ENCODE measurements at places on chromosomes 13 and 19.

- DNase-seq: no peak
Measured at GRCh38 chr13:51550151-51550550, 34.1 kb upstream of the WDFY2 start.

DNA sequence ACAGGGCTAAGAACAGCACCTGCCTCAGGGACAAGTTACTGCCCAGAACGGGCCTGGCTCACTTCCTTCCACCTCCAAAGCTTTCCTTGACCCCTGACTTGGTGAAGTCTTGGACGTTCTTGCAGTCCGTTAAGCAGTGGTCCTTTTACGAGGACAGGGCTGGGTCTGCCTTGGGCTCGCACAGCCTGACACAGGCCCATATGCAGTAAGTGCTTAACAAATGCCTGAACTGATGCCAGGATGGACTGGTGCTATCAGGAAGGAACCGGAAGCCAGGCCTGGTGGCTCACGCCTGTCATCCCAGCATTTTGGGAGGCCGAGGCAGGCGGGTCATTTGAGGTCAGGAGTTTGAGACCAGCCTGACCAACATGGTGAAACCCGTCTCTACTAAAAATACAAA lies 1.8 kb upstream of the PLK5 start:
- DNase-seq: no peak

- DNase-seq: peak; percentile 2
Measured at GRCh38 chr13:45718063-45718462, 15.9 kb downstream of the CBY2 start.

- no peak for DNase-seq
Measured at GRCh38 chr19:56721714-56722113, 50.2 kb upstream of the ZNF835 start.

- DNase-seq: no peak
Measured at GRCh38 chr19:52351512-52351911, 15.5 kb downstream of the ZNF610 start.
